ENCODE measurements at places on chromosomes 3 and 15.

- DNase-seq, result no peak
Observed at GRCh38 chr3:81378552-81379293, 382.7 kb downstream of the GBE1 start.

GRCh38 chr3:133532951-133533350, 40.5 kb upstream of the CDV3 start:
- no peak for DNase-seq

DNA sequence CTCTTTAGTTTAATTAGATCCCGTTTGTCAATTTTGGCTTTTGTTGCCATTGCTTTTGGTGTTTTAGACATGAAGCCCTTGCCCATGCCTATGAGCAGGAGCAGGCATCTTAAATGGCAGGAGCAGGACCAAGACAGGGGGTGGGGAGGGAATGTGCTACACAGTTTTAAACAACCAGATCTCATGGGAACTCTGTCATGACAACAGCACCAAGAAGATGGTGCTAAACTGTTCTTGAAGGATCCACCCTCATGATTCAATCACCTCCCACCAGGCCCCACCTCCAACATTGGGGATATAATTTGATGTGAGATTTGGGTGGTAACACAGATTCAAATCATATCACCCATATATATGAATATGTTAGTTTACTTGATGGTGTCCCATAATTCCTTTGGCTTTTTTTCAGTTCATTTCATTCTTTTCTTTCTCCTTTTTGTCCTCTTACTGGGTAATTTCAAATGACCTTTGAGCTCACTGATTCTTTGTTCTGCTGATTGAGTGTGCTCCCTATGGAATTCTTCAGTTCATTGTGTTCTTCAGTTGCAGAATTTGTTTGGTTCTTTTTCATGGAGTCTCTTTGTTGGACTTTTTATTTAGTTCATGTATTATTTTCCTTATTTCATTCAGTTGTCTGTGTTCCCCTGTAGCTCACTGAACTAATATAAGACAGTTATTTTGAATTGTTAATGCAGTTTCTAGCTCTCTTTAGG, 62.6 kb downstream of the DOCK3 start:
- no peak for DNase-seq

DNA sequence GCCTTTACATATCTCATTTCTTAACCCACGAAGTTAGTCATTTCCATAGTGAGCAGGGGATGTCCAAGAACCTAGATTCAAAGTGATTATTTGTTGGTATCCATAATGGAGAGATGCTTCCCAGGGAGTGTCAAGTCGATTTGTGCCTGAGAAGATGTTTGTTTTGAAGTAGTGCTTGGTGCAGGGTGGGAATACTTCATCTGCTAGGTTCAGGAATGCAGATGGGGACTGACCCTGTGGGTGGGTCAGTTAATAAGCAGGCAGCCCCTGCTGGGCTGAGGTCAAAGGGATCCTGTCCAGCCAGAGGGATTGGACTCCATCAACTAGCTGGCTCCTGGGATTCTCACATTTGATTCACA, 44.1 kb upstream of the VILL start:
- no peak for DNase-seq

- no peak for DNase-seq
Observed at GRCh38 chr3:132196113-132196512, 121.1 kb upstream of the ACP3 start.

GRCh38 chr15:89090791-89091626, 2.8 kb downstream of the ABHD2 start:
- no peak for DNase-seq

- no peak for DNase-seq
Observed at GRCh38 chr3:49378249-49378895, 20.2 kb upstream of the GPX1 start.

- no peak for DNase-seq
Observed at GRCh38 chr3:62329971-62330370, 43.4 kb downstream of the FEZF2 start.

DNA sequence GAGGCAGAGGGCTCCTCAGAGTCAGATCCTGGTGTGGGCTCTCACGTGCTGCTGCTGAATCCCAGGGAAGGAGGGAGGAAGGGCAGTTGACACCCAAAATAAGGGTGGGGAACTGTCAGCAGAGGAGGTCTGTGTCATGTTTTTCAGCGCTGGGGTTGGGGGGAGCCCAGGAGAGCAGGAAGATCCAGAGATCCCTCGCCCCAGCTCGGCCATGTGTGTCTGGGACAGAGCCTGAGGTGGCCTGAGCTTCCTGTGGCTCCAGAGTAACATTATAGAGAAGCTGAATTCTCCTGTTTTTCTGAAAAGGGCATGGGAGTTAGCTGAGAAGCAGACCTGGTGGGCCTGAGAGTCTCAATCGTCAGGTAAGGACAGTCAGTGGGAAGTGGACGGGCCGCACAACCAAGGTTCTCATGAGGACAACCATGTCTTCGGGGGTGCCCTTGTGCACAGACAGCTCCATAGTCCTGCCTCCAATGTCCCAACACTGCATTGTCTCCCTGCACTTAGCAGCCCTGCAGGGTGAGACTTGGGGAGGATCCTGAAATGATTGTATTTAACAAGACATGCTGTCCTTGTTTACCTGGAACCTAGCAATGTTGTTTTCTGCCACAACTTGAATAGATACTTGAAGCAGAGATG, 18.4 kb downstream of the UMPS start:
- no peak for DNase-seq

GRCh38 chr3:110504401-110504800, 567.2 kb upstream of the NECTIN3 start:
- DNase-seq, result no peak

DNA sequence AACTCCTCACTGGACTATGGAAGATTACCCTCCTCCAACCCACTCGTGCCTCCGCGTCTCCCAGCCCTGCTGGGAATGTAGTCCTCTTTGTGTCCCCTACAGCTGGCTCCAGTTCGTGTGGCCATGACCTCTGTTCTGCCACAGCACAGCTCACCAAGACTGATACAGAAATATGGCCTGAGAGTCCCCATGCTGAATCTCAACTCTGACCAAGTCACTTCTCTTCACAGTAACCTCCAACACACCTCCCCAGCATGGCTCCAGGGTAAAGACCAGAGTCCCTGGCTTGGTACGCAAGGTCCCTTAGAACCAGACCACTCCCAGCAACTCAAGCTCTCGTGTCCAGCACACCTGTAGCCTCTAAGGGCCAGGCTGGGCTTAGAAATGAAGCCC, 2.3 kb upstream of the COL7A1 start:
- DNase-seq, result no peak

GRCh38 chr3:52053307-52054304, 2.8 kb downstream of the DUSP7 start:
- DNase-seq, result no peak

GRCh38 chr3:62951037-62951613, 75.9 kb upstream of the CADPS start:
- no peak for DNase-seq

DNA sequence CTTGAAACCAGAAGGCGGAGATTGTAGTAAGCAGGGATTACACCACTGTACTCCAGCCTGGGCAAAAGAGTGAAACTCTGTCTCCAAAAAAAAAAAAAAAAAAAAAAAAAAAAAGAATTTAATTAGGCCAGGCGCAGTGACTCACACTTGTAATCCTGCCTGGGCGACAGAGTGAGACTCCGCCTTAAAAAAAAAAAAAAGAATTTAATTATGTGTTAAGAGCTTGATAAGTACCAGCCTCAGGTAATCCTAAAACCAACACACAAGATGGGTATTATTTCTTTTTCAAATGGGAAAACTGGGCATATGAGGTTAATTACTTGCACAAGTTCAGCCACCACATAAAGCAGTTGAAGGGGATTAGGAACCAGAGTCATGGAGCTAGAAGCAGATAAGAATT, 49.0 kb downstream of the PBRM1 start:
- no peak for DNase-seq

GRCh38 chr15:43868406-43868805, 41.6 kb downstream of the WDR76 start:
- no peak for DNase-seq

- DNase-seq, result no peak
Observed at GRCh38 chr3:18401300-18401961, 23.7 kb downstream of the SATB1 start.

DNA sequence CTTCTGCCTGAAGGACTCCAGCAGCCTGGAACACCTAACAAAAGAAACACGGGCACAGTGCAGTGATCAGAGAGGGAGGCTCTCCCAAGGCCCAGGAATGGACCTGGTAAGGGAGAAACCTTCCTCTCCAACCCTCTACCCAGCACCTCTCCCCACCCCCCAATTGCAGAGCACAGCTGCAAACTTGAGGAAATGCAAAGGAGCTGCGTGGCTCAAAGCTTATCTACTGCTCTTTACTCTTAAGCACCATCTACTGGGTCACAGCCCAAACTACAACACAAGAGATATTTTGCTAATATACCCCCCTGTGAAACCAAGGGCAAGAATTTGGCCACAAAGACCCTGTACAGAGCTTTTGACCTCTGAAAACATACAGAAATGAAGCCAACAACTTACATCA, 328.3 kb downstream of the OXSM start:
- no peak for DNase-seq

DNA sequence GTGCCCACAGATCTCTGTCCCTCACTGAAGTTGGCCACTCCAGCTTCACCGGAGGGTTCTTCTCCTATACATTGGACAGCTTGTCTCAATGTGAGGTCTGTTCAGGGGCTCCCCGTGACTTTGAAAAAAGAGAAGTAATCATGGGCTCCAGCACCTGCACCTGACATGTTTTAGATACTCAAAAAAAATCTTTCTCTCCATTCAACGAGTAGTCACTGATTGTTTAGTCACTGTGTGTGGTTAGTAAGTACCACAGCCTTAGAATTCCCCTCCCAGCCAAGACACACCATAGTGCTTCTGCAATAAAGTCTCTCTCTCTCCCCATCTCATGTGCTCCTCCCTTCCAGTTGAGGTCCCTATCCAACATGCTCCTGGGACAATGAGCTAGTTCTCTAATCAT, 18.6 kb downstream of the CCR9 start:
- DNase-seq, result no peak

- no peak for DNase-seq
Observed at GRCh38 chr15:82999905-83000671, 11.4 kb downstream of the C15orf40 start.

DNA sequence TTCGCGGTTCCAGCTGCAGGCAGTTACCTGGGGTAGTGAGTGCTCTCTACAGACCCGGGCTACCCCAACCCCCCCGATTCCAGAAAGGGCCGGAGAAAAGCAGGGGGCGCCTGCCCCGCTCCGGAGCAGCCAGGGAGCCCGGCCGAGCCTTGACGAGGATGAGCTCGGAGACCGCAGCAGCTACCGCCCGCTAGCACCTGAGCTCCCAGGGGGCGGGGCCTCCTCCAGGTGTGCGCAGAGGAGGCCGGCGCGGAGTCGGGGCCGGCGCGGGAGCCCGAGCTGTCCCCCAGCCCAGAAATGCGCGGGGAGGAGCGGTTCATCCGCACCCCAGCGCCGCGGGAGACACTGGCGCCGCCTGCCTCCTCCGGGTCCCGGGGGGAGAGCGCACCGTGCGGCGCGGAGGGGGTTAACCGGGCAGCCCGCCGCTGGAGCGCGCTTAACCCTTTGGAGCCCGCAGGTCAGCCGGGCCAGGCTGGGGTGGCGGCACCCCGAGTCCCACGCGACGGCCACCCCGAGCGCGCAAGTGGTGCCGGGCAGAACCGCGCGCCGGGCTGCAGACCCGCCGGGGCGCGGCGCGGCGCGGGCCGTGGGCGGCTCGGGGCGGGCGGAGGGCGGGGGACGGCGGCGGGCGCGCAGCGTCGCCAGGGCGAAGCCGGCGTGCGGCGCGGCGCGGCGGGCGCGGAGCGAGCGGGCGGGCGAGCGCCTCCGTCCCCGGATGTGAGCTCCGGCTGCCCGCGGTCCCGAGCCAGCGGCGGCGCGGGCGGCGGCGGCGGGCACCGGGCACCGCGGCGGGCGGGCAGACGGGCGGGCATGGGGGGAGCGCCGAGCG, at the start of gene CACNA1D:
Gene CACNA1D (plus strand): TSS at position 649 of the 829 bp plus-strand sequence. CDS start 556 bp downstream, outside the sequence.
- DNase-seq, result no peak

DNA sequence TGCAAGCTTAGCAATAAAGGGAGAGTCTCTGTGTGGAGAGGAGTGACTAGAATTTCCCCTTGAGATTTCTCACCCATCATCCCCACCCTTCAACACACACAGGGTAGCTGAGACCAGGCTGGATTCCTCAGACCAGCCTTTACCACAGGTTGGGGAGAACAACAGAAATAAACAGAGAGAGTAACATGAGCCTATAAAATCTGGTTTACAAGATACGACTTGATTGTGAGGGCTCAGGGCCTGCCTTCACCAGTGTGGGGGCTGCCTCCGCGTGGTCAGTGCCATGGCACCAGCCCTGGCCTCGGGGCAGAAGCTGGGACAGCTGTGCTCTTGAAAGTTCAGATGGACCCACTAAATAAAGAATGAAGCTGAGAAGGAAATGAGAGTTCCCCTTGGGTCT, 14.6 kb upstream of the MAGEF1 start:
- no peak for DNase-seq

- no peak for DNase-seq
Observed at GRCh38 chr3:167736264-167736787, 805 bp downstream of the SERPINI1 start.

- no peak for DNase-seq
Observed at GRCh38 chr3:43348350-43348749, 62.0 kb downstream of the SNRK start.

GRCh38 chr3:56291244-56291680, 177.0 kb downstream of the ERC2 start:
- DNase-seq, result no peak

DNA sequence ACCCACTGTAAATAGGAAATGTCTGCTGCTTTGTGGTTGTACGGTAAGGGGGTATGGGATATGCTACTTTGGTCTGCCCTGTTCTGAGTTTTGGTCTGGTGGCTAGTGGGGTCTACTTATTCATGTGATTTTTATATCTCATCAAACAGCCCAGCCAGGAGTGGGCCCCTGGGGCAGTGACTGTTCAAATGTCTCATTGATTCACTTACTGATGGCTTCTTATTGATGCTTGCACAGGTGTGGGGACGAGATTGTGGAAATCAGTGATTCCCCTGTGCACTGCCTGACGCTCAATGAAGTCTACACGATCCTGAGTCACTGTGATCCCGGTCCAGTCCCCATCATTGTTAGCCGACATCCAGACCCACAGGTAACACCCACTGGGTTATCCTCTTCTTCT, 38.5 kb downstream of the STARD5 start:
- DNase-seq, result no peak

GRCh38 chr3:57041674-57042073, 18.8 kb upstream of the SPATA12 start:
- no peak for DNase-seq

DNA sequence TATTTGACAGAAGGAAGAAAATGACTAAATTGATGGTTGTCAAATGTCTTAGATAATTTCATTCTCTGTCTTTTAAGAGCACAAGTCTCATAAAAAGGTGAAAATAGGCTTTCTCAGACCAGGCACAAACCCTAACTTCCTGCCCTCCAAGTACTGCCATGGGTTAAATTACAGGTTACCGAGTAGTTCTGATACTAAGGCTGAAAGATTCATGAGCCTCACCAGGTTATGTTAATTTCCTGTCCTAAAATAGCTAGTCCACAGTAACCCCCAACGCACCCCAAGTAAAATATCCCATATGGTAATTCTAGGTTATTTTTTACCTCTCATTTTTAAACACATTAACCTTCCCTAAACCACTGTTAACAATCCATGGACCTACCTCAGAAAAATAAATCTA, 42.0 kb downstream of the GSK3B start:
- no peak for DNase-seq

GRCh38 chr3:39216176-39216790, 23.9 kb upstream of the XIRP1 start:
- DNase-seq, result no peak

- DNase-seq, result no peak
Observed at GRCh38 chr3:23341147-23341838, 138.2 kb downstream of the UBE2E2 start.

- DNase-seq, result no peak
Observed at GRCh38 chr3:164208821-164209220, 869.5 kb downstream of the SI start.
